Stimulated activated CD4-positive, alpha-beta T cell treated with anti-CD3 and anti-CD28 coated beads, Interleukin-1b, Interleukin-23, amount 100 ng/mL, for 1 hour (primary cell): ENCODE measurements at places on chromosomes 12 and 14.

- no peak for DNase-seq
Measured at GRCh38 chr12:5395443-5396271, 36.3 kb upstream of the NTF3 start.

GRCh38 chr14:103013028-103013427 lies 44.3 kb downstream of the CDC42BPB start:
- DNase-seq, result no peak

- DNase-seq, result no peak
Measured at GRCh38 chr12:32501835-32502333, 102.5 kb downstream of the FGD4 start.

DNA sequence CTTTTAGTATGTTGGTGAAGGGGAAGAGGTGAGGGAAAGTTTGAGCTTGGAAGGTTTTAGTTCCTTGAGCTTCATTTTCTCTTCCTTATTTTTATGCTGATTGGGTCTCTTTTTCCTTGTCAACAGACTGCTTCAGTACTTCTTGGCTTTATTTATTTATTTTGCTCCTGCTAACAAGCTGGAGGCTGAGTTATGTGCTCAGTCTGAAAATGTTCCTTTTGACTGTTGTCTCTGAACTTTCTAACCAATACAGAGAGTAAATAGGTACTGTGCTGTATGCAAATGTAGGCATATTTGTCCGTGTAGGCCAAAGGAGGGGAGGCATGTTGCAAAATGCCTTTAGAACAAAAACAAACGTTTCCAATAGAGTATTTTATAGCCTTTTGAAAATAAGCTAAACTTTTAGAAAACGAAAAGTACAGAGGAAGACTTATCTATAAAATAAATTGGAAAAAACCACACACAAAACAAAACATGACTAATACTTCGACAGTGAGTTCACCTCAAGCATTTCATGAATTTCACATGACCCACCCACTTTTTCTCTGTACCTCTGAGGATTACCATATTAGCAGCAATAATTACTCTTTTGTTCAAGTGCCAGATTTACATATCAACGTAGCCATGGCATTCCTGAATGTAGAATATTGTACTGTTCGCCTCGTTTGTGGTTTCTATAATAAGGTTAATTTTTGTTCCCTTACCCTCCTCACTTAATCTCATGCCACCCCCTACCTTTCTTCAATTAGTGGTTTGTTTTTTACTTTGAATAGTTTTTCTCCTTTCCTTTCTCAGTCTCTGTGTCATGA lies 4.7 kb upstream of the CREBL2 start:
- no peak for DNase-seq

DNA sequence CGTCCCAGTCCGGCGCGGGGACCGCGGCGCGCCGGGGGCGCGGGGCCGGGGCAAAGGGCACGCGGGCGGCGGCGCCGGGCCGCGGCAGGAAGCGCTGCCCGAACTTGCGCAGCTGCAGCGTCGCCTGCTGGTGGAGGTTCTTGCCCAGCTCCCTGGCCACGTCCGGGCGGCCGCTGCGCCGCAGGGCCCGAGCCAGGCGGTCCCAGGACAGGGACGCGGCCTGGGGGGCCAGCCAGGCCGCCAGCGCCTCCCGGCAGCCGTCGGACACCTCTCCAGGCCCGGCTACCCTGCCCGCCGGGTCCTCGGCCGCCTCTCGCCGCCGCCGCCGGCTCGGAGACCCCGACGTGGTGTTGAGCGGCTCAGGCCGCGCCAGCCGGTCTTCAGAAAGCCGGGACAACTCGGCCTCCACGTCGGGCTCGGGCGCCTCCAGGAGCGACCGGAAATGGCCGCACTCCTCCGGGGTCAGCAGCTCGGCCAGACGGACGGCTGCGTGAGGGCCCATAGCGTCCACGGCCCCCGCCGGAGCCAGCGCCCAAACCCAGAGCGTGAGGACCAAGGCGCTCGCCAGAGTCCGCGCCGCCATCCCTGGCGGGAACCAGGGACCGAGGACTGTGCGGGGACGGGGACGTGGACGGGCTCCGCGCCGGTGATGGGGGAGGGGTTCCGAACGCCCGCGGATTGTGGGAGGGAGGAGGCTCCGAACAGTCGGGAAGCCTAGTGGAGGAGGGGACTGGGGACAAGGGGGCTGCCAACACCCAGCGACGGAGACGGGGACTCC lies 34.0 kb downstream of the FIGNL2 start:
- peak; percentile 18 for DNase-seq

DNA sequence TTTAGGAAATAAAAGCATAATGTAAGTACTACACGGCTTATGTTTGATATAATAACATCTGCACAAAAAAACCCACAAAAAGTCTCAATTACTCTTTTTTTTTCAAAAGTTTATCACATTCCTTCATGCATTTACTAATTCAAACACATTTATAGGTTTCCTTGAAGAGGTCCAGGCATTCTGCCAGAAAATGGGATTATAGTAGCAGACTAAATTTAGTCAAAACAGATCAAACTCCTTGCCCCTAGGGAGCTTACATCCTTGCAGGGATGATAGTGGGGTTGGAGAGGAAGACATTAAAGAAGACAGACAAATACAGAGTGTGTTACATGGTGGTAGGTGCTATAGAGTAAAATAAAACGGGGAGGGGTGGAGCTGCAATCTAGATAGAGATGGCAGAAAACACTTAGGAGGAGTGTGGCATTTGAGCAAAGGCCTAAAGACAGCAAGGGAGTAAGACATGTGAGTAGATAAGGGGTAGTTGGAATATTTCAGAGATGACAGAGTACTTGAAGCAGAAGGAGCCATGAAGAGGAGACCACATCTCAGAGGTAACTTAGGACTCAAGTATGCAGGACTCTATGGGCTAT lies 266.9 kb downstream of the PPFIA2 start:
- no peak for DNase-seq

DNA sequence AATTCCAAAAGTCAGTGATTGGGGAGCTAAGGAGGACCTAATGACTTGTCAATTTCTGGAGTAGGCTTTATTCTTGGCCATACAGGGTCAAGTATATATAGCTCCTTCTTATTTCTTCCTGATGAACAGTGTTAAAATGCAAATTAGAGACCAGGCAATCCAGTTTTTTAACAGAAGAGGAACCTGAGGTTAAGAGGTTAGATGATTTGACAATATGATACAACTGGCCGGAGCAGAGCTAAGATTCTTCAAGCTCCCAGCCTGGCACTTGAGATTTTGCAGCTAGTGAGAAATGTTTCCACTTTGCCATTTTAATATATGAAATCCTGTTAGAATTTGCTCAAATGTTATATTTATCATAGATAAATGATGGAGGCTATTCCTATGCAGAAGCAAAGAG lies 204.0 kb downstream of the SSPN start:
- no peak for DNase-seq

- no peak for DNase-seq
Measured at GRCh38 chr12:53495903-53496751, 3.1 kb downstream of the MAP3K12 start.

DNA sequence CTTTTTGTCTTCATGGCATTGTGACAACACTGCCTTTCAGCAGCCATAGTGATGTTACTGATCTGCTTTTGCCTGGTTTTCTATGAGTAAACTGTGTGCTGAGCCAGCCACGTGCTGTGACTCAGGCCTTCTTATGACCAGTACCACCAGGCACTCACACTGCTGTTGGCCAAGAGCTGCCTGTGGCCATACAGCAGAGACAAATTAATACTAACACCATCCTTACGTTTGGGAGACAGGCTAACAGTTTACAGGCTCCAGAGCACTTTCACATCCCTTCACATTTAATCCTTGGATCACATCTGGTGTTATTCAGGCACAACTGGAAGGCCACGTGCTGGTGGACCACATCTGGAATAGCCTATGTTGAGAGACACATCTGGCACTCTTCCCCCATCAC lies 377.9 kb downstream of the CCDC91 start:
- no peak for DNase-seq

DNA sequence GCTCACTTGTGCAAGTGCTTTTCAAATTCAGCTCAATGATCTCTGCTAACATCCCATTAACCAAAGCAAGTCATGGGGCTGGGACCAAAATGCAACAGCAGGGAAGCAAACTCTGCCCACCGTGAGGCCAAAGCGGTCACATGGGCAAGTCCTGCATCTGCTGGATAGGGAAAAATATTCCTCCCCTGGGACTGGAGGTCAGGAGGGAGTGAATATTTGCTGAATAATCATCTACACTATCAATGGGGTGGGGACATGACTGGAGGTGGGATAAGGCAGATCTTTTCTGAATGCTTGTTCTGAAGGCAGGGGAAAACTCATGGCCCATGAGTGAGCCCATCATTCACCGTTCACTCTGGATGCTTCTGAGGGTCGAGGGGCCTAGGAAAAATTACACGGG lies 45.1 kb upstream of the VRK1 start:
- no peak for DNase-seq

GRCh38 chr14:93056840-93057585 lies 58.7 kb downstream of the ITPK1 start:
- no peak for DNase-seq

GRCh38 chr14:98769326-98769725 lies 502.7 kb downstream of the BCL11B start:
- DNase-seq, result no peak

DNA sequence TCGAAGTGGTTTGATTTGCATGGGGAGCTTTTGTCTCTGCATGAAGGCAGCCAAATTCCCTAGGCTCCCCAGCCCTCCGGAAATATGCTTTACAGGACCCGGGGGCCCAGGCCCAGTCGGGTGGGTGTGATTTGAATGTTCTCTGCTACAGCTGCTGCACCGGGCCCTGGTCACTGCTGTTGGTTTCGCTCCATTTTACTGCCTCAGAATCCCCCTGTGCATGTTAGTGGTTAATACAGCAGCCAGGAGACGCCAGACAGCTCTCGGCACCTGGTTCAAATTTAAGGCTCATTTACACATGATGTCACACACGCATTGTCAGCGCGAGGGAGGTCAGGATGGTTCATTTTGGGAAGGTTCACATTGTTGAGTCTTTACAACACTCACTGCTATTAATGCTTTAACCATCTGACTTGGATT lies 99.6 kb downstream of the SLC38A6 start:
- DNase-seq, result no peak

DNA sequence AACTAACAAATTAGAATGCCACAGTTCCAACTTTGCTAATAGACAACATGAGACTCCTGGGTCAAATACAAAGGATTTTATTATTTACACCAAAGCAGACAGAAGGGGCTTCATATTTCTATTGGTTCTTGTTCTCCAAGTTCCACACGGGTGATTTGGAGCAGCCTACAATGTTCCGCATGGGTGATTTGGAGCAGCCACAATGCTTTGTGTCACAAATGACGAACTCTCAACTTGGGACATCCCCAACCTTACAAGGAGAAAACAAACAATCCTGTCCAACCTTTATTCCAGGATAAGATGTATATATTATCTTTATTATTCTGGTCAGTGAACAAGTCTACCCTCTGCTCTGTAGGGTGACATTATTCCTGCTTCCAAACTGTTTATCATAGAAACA lies 694.3 kb upstream of the MGAT4C start:
- DNase-seq, result no peak

DNA sequence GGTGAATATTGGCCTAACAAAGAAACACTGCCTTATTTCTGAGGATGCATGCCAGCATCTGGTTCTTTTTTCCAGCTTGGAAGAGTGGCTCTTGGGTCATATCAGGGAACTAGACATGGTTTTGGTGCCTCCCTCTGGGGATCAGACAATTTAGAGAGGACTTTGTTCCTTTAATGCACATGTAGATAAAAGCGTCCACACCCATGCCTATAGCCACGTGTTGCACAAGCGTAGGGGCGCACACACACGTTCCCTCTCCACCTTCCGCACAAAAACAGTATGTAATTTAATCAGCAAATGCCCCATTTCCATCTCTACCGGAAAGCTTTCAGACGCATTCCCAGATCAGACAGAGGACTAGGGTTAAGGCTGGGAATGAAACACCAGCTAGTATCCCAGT lies 61.7 kb upstream of the RIC8B start:
- DNase-seq, result no peak

GRCh38 chr12:132413931-132414588 lies 75.9 kb upstream of the FBRSL1 start:
- no peak for DNase-seq

- no peak for DNase-seq
Measured at GRCh38 chr12:7716381-7716780, 5.1 kb downstream of the DPPA3 start.

DNA sequence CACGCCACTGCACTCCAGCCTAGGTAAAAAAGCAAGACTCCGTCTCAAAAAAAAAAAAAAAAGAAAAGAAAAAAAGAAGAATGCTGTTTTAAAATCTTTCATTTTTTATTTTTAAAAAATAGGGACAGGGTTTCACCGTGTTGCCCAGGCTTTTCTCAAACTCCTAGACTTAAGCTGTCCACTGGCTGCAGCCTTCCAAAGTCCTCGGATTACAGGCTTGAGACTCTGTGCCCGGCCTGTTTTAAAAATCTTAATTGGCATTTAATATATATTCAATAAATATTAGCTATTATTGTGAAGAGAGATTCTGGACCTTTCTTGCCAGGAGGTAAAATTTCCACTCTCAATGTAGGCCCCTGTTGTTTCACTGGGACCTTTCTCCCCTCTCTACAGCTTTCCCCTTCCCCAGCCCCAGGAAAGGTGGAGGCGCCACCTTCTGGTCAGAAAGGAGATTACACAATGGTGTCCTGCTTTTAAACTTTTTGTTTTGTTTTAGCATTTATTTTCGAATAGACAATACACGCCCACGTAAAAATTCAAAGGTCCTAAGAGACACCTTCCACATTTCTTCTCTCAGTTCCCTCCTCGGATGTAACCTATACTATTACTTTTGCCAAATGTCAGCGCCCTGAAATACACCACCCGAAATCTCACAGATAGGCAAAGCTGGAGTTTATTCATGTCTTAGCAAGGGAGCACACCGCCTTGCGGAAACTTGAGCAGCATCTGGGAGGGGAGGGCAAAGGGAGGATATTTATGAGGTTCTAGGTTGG lies 23.8 kb upstream of the PHC1 start:
- DNase-seq, result peak; percentile 26

DNA sequence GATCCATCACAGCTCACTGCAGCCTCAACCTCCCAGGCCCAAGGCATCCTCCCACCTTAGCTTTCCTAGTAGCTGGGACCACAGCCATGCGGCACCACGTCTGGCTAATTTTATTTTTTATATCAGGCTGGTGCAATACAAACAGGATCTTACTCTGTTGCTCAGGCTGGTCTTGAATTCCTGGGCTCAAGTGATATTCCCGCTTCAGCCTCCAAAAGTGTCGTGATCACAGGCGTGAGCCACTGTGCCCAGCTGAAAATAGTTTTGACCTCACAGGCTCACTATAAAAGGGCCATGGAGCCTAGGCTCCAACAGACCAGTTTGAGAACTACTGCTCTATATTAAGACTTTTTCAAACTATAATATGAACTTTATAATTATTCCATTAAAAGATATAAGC lies 37.3 kb downstream of the SNX6 start:
- DNase-seq, result no peak

GRCh38 chr12:59734371-59734770 lies 138.5 kb downstream of the SLC16A7 start:
- DNase-seq, result no peak
